ENCODE measurements at places on chromosomes 7 and 10.
A peak's percentile ranks its signal among the peaks of the same experiment; 100 is the strongest.

DNA sequence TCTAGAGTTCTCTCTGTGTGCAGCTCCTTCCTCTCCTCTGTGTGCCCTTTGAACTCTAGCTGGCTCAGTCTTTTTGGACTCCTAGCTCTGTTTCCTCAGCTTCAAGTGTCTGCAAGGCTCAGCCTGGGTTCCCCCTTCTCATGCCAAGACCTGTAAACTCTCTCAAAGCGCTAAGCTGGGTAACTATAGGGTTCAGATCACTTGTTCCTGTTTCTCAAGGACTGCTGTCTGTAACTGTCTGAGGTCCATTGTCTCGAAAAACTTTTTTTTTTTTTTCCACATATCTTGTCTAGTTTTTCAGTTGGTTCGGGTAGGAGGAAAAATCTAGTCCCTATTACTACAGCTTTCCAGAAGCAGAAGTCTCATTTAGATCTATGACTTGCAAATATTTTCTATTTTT lies 46.6 kb upstream of the PPP1R17 start:
- H3K4me1 ChIP-seq: no peaks in the 10 kb centered on the region
- no peak for DNase-seq

DNA sequence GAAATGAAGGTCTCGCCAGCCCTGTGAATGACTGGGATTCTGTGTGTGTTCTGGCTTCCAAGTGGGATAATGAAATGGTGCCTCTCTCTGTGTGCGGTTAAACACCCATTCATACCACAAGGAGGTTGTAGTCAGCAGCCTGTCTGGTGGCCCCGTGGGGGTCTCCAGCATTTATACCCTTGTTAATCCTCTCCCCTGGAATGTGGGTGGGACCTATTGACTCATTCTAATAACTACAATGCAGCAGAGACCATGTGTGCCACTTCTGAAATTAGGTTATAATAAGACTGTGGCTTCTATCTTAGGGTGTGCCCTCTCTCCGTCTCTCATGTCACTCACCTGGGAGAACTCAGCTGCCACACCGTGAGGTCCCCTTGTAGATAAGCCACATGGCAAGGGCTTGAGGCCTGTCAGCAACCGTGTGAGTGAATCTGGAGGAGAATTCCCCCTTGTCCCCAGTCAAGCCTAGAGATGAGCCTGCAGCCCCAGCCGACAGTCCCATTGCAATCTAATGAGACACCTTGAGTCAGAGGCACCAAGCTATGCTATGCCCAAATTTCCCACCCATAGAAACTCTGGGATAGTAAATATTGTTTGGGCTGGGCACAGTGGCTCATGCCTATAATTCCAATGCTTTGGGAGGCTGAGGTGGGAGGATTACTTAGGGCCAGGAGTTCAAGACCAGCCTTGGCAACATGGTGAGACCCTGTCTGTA lies 106.8 kb downstream of the GALNT17 start:
- H3K4me3 ChIP-seq: no peak overlapping the region
- no peaks in the 10 kb centered on the region for H3K36me3 ChIP-seq
- no peak overlapping the region for H3K27ac ChIP-seq
- no peak for DNase-seq
- H3K4me1 ChIP-seq: no peaks in the 10 kb centered on the region

DNA sequence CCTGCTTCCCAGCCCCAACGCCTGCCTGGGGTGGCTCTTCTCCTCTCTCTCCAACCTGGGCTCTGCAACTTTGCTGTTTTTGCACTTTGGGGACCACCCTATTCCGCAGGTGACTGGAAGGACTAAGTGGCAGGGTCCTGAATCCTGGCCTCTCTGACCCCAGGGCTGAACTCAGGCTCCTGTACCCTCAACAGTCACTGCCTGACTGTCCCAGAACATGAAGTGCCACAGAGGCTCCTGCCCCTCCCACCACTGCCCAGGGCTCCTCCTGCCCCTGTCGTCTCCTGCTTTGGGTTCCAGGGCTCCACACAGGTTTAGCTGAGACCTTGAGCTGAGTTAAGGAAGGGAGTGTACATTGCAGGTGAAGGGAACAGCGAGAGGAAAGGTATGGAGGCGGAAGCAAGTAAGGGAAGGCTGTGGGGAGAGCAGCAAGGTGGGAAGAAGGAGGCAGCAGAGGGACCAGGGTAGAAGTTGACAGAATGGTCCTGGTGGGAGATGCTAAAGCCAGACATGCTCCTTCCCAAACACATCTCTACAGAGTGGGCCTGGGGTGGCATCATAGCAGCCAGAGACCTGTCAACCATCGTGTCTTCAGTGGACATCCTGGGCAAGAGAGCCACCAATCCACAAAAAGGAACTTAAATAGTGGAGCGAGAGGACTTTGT lies 5.7 kb upstream of the GRID1 start:
- H3K36me3 ChIP-seq: no peaks in the 10 kb centered on the region
- peaks cover 25% of the 10 kb centered on the region for H3K27me3 ChIP-seq
- H3K4me3 ChIP-seq: no peak overlapping the region
- DNase-seq: no peak
- peaks cover 13% of the 10 kb centered on the region for H3K4me1 ChIP-seq

GRCh38 chr10:103681617-103682399 lies 173.6 kb downstream of the SH3PXD2A start:
- H3K4me3 ChIP-seq: no peak overlapping the region
- no peak overlapping the region for H3K27ac ChIP-seq
- peaks cover 38% of the 10 kb centered on the region for H3K4me1 ChIP-seq

- H3K4me3 ChIP-seq: no peak overlapping the region
- H3K4me1 ChIP-seq: peaks cover 67% of the 10 kb centered on the region
- H3K27ac ChIP-seq: peak overlapping the region; percentile 63
- H3K27me3 ChIP-seq: no peaks in the 10 kb centered on the region
- peaks cover 4% of the 10 kb centered on the region for H3K36me3 ChIP-seq
Measured at GRCh38 chr10:48705401-48705938, 20.8 kb downstream of the WDFY4 start.

GRCh38 chr7:144384071-144384470 lies 19.4 kb downstream of the NOBOX start:
- H3K4me3 ChIP-seq: no peak overlapping the region
- H3K27ac ChIP-seq: no peak overlapping the region
- H3K36me3 ChIP-seq: no peaks in the 10 kb centered on the region
- H3K4me1 ChIP-seq: peaks cover 11% of the 10 kb centered on the region
- no peaks in the 10 kb centered on the region for H3K27me3 ChIP-seq

GRCh38 chr10:73225518-73225917 lies 21.5 kb downstream of the DNAJC9 start:
- no peak overlapping the region for H3K4me3 ChIP-seq
- no peaks in the 10 kb centered on the region for H3K27me3 ChIP-seq
- H3K4me1 ChIP-seq: no peaks in the 10 kb centered on the region

GRCh38 chr7:131112431-131112830 lies 215.2 kb upstream of the MKLN1 start:
- H3K27me3 ChIP-seq: no peaks in the 10 kb centered on the region
- peaks cover 47% of the 10 kb centered on the region for H3K4me1 ChIP-seq
- H3K36me3 ChIP-seq: no peaks in the 10 kb centered on the region
- H3K4me3 ChIP-seq: no peak overlapping the region
- H3K27ac ChIP-seq: no peak overlapping the region

GRCh38 chr7:120190109-120190508 lies 82.9 kb upstream of the KCND2 start:
- DNase-seq: no peak
- H3K27me3 ChIP-seq: no peaks in the 10 kb centered on the region
- no peak overlapping the region for H3K4me3 ChIP-seq
- no peaks in the 10 kb centered on the region for H3K36me3 ChIP-seq

DNA sequence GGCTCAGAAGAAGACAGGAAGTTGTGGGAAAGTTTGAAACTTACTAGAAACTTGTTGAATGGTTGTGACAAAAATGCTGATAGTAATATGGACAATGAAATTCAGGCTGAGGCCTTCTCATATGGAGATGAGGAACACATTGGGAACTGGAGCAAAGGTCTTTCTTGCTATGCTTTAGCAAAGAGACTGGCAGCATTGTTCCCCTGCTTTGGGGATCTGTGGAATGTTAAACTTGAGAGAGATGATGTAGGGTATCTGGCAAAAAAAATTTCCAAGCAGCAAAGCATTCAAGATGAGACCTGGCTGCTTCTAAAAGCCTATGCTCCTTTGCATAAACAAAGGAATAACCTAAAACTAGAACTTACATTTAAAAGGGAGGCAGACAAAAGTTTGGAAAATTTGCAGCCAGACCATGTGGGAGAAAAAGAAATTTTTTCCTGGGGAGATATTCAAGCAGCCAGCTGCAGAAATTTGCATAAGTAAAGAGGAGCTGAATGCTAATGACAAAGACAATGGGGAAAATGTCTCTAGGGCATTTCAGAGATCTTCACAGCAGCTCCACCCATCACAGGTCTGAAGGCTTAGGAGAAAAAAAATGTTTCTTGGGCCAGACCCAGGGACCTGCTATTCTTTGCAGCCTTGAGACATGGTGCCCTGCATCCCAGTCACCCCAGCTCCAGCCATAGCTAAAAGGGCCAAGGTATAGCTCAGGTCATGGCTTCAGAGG lies 16.5 kb upstream of the KCND2 start:
- no peak for DNase-seq
- no peak overlapping the region for H3K27ac ChIP-seq
- H3K4me1 ChIP-seq: no peaks in the 10 kb centered on the region
- H3K27me3 ChIP-seq: no peaks in the 10 kb centered on the region
- no peaks in the 10 kb centered on the region for H3K36me3 ChIP-seq
